NCI-H1092 (cell line): ENCODE measurements at places on chromosomes 2 and 18.
A peak's percentile ranks its signal among the peaks of the same experiment; 100 is the strongest.

GRCh38 chr18:61155586-61155985 is 177.6 kb upstream of the CDH20 start:
- no peak for DNase-seq

- DNase-seq = peak; percentile 20
These were observed 5.3 kb upstream of the NEU4 start for GRCh38 chr2:241803387-241804325.

GRCh38 chr2:54899576-54900200 is 150.6 kb downstream of the RTN4 start:
- no peak for DNase-seq

- DNase-seq = no peak
These were observed 22.1 kb downstream of the ABHD3 start for GRCh38 chr18:21682371-21683051.
